ENCODE measurements at places on chromosomes 5 and 9. TPM values are rescaled to one million over a fixed set of nuclear protein-coding genes. Genes with fewer than 3 reads are reported as not detected.

Gene C5orf46
- total RNA-seq = not detected

Gene BNC2
- not detected for total RNA-seq

DNA sequence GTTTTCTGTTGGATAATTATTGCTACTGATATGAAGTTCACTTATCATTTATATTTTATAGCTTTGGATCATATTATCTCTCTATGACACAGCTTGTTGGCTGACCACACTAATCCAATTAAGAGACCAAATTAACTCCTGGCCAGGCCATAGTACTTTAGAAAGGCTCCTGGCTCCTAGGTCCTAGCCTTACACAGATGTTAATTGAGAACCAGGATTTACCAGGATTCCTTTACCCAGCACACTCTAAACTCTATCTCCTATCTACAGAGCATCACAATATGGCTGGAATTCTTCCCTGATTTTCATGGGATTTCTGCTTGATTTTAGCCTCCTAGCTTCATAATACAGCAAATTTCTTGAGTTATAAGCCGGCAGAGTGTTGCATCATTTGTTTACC lies 80.3 kb downstream of the SLCO6A1 start:
- DNase-seq = no peak

GRCh38 chr5:113047234-113047633 lies 70.6 kb downstream of the DCP2 start:
- DNase-seq = no peak

DNA sequence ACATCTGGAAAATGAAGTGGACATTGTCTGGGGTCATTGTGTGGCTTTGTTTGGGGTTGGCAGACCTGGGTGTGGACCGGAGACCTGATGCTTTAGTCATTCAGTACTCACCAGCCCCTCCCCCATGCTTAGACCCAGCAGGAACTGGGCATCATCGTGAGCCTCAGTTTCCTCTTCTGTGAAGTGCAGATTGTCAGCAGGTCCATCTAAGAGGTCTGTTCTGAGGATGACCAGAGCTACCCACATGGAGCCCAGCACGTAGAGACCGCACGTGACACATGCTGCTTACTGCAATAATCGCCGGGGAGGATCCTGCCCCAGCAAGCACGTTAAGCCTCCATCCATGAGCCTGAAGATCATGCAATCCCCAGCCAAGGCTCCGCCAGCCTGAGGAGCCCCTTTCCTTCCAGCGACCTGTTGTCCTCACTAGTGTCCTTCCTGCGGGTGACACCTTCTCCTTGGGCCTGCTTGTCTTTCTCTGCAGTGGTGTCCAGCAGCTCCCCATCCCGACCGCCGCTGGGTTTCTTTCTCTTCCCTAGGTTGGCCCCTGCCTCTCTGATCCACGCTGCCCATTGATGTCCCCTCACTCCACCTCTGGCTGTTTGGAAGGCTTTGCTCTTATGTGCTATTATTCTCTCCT lies 26.7 kb upstream of the IRX4 start:
- DNase-seq = no peak

DNA sequence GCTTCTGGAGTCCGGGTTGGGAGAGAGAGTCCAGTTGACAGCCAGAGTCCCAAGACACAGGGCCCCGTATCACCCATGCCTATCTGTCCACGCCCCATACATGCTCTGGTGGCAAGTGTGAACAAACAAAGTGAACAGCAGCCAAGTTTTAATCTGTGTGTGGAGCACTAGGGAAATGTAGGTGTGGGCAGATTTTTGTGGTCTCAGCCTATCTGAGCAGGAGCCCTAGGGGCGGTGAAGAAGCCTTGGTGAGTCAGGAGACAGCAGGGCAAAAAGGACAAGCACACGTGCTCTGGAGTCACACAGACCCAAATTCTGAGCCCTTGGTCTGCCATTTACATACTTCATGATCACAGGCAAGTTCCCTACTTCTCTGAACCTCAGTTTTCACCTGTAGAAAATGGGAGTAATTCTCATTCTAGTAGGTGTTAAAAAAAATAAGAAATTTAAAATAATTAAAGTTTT lies 23.2 kb downstream of the EGR1 start:
- no peak for DNase-seq

Gene SH2D3C
- total RNA-seq = 43.4 TPM

GRCh38 chr9:38445154-38446043 lies 21.1 kb upstream of the IGFBPL1 start:
- DNase-seq = no peak

Gene RPL35
- 1,702 TPM for total RNA-seq

Gene SAXO1
- 1.0 TPM for total RNA-seq

GRCh38 chr9:22379272-22379671 lies 67.4 kb upstream of the DMRTA1 start:
- DNase-seq = no peak

DNA sequence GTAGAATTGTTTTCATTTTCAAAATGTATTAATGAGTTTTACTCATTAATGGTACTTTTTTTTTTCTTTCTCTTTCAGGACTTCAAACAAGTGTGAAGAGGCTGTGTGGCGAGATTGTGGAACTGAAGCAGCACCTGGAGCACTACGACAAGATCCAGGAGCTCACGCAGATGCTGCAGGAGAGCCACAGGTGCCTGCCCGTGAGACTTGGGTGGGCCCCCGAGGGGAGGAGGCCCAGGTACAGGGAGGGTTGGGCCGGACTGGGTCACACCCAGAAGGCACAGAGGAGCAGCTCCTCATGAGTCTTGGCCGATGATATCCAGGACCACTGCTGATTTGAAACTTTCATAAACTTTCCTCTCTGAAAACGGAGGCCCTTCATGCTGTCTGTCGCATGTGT lies 35.6 kb downstream of the CEP72 start:
- no peak for DNase-seq

GRCh38 chr9:73170185-73170957 lies 18.7 kb downstream of the ANXA1 start:
- no peak for DNase-seq

Gene TLX3
- total RNA-seq = not detected

GRCh38 chr5:83360573-83360972 lies 111.0 kb upstream of the VCAN start:
- no peak for DNase-seq

Gene TPPP
- 1.2 TPM for total RNA-seq

Gene ADAMTS13
- 1.7 TPM for total RNA-seq

DNA sequence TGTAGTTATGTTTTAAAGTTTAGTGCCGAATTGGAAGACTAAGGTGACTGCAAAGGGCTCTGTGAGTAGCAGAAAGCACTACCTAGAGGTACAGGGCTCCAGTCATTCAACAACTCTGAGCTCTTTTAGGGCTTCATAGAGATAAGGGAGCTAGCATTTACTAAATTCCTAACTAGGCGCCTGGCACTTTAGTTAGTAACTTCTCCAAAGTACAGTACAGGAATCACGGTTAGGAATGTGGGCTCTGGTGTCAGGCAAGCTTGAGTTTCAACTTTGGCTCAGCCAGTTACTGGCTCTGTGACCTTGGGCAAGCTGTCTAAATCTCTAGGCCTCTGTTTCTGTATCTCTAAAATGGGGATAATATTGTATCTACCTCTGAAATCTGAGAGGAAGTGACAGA lies 115.3 kb downstream of the SLIT3 start:
- DNase-seq = no peak

Gene WNK2
- 0.26 TPM for total RNA-seq

Gene IL5
- total RNA-seq = not detected

Gene C5orf22
- 26.9 TPM for total RNA-seq

DNA sequence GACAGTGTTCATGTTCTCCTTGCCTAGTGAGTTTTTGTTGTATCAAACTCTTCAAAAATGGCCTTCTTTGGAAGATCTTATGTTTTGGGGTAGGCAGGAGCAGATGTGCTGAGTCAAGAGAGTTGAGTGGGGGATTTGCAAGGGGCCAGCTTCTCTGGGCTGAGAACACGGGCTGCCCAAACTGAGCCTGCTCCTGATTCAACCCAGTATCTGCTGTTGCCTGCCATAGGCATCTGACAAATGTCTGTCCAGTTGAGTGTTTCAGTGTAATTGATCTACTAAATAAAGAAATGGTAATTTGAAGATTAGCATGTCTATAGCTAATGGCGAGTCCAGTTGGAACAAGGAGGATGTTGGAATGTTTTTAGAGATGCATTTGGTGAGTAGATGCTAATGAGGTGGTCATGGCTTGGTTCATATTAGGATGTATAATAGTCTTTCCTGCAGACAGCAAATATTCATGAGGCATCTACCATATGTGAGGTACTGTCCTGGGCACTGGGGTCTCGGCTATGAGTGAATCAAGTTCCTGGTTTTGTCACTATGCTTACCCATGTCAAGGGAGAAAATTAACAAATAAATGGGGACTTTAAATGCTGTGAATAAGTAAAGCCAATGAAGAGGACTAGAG lies 119.5 kb downstream of the ADCY2 start:
- no peak for DNase-seq

- no peak for DNase-seq
Observed at GRCh38 chr9:89878687-89879086, 273.9 kb downstream of the GADD45G start.

DNA sequence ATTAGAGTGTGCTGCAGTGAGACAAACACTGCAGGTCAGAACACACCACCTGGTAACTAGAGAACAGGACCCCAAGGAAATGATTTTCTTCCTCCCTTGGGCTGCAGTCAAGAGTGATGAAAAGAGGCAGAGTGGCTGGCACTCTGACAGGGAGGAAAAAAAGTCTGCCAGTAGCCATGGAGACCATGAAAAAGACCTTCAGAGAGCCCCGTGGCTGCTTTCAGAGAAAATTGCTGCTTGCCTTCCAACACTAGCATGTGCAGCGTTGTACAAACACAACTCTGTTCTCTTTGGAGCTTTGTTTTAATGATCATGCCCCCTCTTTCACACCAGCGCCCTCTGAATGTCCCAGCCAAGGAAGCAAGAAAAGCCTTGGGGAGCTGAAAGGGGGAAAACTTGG lies 68.8 kb downstream of the ANKRD55 start:
- no peak for DNase-seq

DNA sequence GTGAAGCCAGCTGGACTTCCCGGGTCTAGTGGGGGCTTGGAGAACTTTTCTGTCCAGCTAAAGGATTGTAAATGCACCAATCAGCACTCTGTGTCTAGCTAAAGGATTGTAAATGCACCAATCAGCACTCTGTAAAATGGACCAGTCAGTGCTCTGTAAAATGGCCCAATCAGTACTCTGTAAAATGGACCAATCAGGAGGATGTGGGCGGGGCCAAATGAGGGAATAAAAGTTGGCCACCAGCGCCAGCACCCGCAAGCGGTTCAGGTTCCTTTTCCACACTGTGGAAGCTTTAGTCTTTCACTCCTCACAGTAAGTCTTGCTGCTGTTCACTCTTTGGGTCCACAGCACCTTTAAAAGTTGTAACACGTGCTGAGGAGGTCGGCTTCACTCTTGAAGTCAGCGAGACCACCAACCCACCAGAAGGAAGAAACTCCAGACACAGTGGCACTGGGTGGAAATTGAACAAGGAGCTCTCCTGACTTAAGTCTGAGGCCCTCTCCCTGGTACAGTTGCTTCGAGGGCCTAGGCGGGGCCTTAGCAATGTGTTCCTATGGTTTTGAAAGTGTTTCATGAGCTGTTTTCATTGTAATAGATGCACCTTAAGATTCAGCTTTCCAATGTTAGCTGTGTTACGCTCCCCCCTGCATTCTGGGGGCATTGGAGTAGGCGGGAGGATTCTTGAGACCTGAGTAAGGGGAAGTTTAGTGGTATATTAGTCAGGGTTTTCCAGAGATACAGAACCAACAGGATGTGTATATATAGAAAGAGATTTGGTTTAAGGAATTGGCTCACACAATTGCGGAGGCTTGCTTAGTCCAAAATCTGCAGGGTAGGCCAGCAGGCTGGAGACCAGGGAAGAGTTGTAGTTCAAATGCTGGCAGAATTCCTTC lies 21.5 kb upstream of the MYO10 start:
- DNase-seq = no peak

Gene SLC6A19
- not detected for total RNA-seq

Gene BARHL1
- total RNA-seq = not detected

Gene ARL14EPL
- total RNA-seq = not detected

Gene TMEM174
- total RNA-seq = not detected

GRCh38 chr5:143593723-143594122 lies 190.2 kb upstream of the NR3C1 start:
- no peak for DNase-seq

DNA sequence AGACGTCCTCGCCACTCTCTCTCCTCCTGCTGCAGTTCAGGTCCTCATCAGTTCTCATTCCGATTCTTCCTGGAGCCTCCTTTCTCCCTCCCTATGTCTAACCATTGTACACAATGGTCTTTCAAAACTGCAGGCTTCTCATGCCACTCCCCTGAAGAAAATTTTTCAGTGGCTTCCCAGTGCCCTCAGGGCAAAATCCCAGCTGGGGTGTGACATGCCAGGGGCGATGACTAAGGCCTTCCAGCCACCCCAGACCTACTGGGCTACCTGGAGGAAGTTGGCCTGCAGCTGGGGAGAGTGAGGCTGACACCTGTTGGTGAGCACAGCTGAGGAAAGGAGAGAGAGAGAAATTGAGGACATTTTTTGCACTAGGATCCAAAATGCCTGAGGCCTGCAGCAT lies 65.2 kb downstream of the SREK1 start:
- no peak for DNase-seq

DNA sequence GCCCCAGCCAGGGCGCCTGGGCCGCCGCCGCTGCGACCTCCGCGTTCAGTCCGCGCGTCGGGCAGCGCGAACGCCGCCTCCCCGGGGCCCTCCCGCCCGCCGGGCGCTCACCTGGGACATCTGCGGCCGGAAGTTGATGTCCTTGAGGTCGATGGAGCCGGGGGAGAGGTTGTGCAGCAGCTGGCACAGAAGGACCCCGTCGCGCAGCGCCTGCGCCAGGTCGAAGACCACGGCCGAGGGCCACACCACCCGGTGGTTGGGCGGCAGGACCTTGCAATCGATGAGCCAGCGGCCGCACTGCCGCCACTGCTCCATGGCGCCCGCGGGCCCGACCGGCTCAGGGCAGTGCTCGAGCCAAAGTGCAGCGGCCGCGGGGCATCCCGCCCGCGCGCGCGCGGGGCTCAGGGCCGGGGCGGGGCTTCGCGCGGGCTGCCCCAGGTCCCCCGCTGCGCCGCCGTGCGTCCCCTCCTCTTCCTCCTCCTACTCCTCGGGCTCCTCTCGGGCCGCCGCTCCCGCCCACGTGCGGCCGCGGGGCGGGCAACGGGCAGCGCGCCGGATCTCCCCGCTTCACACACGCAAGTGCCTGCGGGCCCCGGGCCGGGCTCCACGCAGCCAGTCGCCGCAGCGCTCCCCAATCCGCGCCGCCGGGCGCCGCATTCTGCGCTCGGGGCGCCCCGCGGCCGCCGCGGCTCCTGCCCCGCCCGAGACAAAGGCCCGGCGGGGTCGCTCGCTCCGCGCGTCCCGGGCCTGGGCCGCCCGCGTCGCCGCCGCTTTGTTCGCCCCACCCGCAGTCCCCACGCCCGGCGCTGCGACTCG lies at the start of gene VAV2:
TSS of gene VAV2 (minus strand) at position 361 of the 816 bp plus-strand sequence. CDS start at position 315, 46 bp downstream.
- peak; percentile 32 for DNase-seq
